ENCODE measurements at places on chromosomes 12 and 14.
A peak's percentile ranks its signal among the peaks of the same experiment; 100 is the strongest.

DNA sequence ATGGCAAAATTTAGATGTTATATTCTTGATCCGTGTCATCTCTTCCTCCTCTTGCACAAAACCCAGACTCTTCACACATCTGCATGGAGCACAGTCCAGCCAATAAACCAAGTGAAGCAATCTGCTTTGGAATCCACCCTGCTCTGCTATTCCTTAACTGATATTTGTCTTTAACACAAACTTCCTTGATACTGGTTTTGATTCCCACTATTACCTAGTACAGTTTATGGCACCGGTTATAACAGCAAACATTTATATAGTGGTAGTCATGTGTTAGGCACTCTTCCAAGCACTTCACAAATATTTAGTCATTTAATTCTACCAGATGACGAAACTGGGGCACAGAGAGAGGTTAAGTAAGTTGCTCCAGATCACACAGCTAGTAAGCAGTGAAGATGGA, 12.5 kb downstream of the STYK1 start:
- no peak for DNase-seq

DNA sequence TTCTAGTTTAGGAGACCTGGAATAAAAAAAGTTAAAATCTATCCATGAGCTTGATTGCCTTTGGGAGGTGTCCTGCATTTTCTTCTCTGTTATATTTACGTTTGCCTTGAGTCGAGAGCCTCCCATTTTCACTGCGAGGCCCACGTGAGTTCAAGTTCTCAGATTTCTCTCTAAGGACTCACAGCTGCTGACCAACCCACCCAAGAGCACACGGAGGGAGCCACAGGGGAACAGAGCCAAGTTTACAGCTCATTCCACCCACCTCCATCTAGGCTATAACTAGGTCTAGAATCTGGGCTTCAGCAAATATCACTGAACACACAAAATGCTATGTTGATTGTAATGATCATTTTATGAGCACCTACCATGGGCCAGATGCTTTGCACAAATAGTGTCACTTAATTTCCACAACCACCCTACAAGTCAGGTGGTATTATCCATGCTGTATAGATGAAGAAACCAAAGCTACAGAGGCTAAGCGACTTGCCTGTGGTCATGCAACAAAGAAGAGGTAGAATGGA, 16.7 kb downstream of the ALDH1L2 start:
- no peak for DNase-seq

DNA sequence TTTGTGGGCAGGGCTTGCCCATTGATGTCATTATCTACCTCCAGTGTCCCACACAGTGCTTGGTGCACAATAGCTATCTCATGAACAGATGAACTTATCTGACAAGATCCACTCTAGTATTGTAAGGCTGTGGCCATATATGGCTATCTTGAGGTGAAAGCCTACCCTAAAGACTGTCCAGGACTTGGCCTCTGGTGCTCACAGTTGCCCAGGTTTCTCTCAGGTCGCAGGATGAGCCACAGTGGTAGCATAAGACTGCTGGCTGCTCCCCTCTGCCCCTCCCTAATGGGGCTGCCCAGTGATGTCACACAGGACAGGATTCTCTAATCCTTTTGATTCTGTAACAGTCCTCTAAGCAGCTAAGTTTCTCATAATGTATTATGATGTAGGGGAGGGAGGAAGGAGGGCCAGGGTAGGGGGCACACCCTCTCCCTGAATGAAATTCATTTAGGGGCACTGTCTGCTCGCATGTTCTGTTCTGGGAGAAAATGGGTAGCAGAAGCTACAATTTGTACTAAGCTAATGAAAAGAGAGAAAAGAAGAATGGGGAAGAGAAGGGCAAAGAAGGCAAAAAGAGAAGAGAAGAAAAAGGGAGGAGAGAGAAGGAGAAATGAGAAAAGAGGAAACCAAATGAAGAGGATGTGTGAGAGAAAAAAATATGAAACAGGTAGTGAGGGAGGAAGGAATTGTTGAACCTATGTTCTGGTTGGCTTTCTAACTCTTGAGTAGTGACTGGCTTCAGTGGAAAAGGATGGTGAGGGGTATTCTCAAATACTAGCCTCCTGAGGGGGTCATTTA, 3.4 kb upstream of the PPM1A start:
- no peak for DNase-seq

- no peak for DNase-seq
Measured at GRCh38 chr12:16155938-16156337, 121.5 kb downstream of the SLC15A5 start.

DNA sequence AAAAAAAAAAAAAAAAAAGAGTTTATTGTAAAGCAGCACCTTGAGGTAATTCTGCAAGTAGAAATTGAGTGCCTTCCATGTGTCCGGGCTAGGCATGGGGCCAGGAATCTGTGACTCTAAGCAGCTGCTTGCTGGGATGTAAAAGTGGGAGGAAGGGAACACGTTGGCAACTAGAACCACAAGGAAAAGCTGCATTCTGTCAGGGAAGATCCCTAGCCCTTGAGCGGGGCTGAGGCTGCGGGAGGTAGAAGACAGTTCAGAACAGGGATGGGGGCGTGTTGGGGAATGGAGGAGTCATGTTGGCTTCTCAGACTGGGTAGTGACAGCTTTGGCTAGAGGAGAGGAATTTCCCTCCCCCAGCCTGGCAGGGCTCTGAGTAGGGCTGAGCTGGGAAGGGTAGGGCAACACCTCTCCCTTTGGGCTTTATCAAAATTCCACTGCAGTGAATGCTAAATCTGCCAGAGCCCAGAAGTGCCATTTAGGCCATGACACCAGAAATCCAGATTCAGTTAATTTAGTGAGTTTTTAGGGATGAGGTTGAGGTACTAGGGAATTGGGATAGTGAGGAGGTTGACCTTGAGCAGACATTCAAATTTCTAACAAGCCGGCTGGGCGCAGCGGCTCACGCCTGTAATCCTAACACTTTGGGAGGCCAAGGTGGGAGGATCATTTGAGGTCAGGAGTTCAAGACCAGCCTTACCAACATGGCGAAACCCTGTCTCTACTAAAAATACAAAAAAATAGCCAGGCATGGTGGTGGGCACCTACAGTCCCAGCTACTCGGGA, 3.4 kb upstream of the TRAFD1 start:
- no peak for DNase-seq

DNA sequence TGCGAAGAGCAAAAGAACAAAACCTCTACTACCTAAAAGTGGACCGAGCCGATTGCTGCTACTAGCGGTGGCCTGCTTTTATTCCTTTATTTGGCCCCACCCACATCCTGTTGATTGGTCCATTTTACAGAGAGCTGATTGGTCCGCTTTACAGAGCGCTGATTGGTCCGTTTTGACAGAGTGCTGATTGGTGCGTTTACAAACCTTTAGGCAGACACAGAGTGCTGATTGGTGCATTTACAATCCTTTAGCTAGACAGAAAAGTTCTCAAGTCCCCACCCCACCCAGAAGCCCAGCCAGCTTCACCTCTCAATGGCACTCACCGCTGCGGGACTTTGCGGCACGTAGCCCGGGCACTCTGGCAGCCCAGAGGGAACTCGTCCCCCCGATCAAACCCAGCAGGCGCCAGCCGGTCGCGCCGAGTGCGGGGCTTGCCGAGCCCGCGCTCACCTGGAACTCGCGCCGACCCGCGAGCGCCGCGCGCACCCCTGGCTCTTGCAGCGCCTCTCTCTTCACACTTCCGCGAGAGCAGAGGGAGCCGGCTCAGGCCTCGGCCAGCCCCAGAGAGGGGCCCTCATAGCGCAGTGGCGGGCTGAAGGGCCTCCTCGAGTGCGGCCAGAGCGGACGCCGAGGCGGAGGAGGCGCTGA, 8.7 kb upstream of the FGD4 start:
- no peak for DNase-seq

GRCh38 chr14:53217316-53217994, 64.3 kb upstream of the DDHD1 start:
- peak; percentile 58 for DNase-seq

GRCh38 chr12:58850826-58851225, 69.5 kb downstream of the LRIG3 start:
- DNase-seq = no peak

- no peak for DNase-seq
Measured at GRCh38 chr12:47328831-47329545, 249.2 kb upstream of the AMIGO2 start.

GRCh38 chr14:90788031-90788430, 28.2 kb downstream of the TTC7B start:
- DNase-seq = no peak

- no peak for DNase-seq
Measured at GRCh38 chr12:5459051-5459782, 27.3 kb downstream of the NTF3 start.
